ENCODE measurements at places on chromosomes 7 and 10. TPM values are rescaled to one million over a fixed set of nuclear protein-coding genes. Genes with fewer than 3 reads are reported as not detected.

Gene TFEC
- total RNA-seq: not detected

Gene IFIT1
- 52.3 TPM for total RNA-seq

Gene ACBD7
- total RNA-seq: 8.2 TPM

Gene C10orf53
- not detected for total RNA-seq

Gene GIMAP5
- total RNA-seq: not detected

Gene SEC24C
- total RNA-seq: 91.7 TPM

DNA sequence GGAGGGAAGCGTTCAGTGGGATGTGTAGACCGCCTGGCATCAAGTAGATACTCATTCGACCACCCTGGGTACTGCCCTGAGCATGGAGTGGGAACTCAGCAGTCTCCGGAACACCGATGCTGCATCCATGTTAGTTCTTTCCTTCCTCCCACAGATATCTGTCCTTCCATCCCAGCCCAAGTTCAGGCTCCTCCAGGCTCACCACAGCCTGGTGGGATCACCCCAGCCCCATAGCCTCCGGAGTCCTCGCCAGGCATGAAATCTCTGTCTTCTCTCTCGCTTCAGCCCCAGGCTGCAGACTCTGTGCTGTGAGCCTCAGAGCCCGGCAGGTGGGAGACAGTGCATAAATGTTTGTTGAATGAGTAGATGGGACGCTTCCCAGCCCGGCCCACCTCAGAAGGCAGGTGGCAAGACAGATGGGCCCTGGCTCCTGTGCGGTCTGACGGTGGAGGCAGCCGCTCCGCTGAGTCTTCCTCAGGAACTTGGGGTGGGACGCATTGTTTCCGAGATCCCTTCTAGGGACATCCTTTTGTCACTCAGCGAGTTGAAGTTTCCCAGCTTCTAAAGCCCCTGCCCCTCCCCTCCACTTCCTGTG is 42.9 kb downstream of the ELFN1 start:
- no peak for DNase-seq

DNA sequence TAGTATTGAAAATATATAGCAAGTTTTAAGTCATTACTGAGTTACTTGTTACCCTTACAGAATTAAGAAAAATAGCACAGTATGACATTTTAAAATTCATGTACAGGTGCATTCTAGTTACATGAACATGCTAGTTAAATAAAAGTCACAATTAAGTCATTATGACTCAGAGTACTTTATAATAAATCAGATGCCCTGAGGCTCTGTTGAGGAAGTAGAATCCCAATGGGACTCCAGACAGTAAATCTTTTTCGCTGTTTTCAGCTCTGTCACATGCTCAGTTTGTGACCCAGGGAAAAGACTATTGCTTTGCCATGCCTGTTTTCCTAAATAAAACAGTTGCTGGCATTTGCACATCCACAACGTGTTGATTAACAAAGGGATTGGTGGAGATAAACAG is 21.0 kb downstream of the NUDT13 start:
- DNase-seq: no peak

- DNase-seq: no peak
These were observed 64.0 kb upstream of the PCBD1 start for GRCh38 chr10:70952401-70952800.

GRCh38 chr7:151862606-151863381 is 14.1 kb downstream of the PRKAG2 start:
- DNase-seq: no peak

DNA sequence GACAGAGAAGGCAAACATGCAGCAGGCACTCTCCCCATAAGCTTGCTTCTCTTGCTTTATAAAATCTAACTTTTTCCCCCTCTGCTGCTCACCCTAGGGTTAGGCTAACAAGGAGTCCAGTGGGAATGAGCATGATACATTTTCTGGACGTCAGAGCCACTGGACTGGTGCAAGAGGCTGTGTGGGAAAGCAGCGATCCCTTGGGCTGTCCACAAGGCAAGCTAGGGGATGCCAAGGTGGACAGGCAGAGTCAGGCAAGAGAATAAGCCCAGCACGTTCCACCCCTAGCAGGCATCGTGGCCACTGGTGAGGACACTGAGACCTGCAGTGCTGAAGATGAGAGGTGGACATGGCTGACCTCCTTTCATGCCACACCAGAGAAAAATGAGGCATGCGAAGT is 290.9 kb upstream of the ZMIZ1 start:
- DNase-seq: no peak

DNA sequence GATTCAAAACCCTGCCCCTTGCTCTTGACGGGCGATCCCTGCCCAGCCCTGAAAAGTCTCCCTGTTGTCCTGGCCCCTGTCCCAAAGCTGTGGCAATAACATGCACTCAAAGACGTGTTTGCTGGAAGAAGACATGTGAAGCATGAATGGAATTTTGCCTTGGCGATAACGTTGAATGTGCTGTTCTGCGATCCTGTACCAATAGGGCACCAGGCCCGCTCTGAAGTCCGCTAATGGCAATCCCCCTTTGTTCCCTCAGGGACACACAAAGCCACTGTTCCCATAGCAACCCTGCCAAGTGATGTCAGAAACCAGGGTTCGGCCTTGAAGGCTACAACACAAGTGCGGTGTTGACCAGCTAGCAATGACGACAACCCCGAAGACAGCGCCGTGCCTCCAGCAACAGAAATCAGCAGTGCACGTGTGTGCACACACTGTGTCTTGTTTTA is 284.6 kb downstream of the KLF6 start:
- peak; percentile 80 for DNase-seq

DNA sequence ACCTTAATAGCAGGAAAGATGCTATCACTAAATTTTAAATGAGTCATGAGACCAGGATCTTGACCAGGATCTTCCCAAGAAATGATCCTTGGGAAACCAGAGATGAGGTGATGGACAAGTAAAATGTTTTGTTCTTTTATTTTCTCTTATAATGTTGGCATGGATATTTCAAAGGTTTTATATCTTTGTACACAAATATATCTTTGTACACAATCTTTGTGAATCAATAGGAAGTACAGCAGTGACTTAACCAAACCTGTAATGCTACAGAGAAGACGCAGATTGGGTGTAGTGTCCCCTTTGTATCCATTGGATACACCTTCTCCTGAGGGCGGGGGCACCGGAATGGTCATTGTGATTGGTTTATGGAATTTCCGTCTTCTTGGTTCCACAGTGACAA is 180.1 kb upstream of the CCDC6 start:
- no peak for DNase-seq

DNA sequence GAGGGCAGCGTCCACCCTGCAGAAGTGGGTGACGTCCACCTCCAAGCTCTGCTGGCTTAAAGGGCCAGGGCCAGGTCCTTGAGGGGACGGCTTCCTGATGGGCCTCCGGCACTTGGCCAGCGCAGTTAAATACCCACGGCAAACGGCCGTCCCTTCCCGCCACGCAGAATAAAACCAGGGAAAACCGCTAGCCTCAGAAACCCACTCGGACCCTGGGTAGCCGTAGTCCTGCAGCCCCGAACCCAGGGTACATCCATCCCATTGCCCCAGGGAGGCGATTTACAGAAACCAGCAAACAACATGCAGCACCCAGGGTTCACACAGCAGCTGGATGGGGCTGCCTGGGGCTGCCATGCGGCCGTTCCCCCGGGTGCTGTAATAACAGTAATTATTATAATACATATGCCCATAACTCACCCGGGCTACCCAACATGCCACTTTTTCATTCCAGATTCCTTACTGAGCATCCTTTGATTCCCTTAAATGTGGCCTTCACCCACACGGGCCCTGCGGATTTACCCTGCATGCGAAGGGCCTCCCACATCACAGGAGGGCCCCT is 81.5 kb upstream of the PDGFA start:
- DNase-seq: no peak

- DNase-seq: no peak
These were observed 11.4 kb upstream of the FAM53B start for GRCh38 chr10:124755581-124755980.

Data from Calu3 (cell line).